Fibroblast of villous mesenchyme (primary cell): ENCODE measurements at places on chromosomes 5 and 9. TPM values are rescaled to one million over a fixed set of nuclear protein-coding genes. Genes with fewer than 3 reads are reported as not detected.

Gene CD74
- 0.32 and 3.0 TPM in 2 replicates for total RNA-seq

DNA sequence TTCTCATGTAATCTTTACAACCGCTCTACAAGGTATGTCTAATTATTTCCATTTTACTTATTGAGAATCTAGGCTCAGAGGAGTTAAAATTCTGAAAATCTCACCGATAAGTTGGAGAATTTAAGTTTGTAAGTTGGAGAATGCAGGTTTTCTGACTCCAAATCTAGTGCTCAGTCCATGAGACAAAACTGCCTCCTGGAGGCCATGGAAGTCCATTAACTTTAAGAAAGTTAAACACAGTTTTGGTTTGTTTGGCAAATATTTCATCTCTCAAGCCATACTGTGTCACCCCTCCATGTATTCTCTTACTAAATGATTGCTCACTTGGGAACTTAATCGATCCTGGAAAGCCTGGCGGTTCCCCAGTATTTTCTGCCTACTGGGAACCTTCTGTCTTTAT is 52.6 kb downstream of the INIP start:
- DNase-seq = peak; percentile 33

GRCh38 chr9:113151696-113152630 is 1.2 kb downstream of the SLC31A2 start:
- peak; percentile 7 for DNase-seq

Gene CCDC152
- 0.86 and 0.97 TPM in 2 replicates for total RNA-seq

Gene TICAM2
- 6.9 and 7.1 TPM in 2 replicates for total RNA-seq

Gene PAEP
- not detected in 2 replicates for total RNA-seq

Gene PRELID2
- 23.2 and 35.0 TPM in 2 replicates for total RNA-seq

Gene EGFLAM
- total RNA-seq = 3.0 and 5.5 TPM in 2 replicates

Gene PRDM9
- not detected in 2 replicates for total RNA-seq

DNA sequence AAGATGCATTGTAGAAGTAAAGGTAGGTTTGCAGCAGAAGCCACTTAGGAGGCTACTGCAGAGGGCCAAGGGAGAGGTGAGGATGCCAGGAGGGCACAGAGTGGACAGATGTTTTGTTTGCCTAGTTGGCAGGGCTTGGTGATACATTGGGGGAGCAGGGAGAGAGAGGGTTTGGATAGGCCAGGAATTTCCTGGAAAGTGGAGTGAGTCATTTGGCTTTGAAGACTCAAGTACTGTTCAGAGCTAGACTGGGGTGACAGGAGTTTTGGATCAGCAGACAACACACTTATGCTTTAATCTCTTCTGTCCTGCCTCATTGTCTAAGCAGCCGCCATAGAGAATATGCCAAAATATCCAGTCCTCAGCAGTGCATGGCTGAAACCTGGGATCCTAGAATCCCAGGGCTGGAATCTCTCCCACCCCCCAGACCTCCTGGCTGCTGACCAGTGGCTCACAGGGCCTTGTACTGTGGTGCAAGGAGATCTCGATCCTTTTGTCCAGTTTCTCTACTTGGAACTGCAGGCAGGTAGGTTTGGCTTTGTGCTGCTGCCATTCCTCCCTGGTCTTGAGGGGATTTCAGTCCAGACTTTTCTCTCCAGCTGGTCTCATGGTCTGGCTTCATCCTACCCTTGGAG is 11.0 kb downstream of the TMEM268 start:
- DNase-seq = peak; percentile 56

- peak; percentile 12 for DNase-seq
These were observed 1042.3 kb downstream of the CDH12 start for GRCh38 chr5:21810737-21811316.
